ENCODE measurements at places on chromosomes 16 and 17. TPM values are rescaled to one million over a fixed set of nuclear protein-coding genes. Genes with fewer than 3 reads are reported as not detected.

Gene CDRT15L2
- not detected for polyA plus RNA-seq

Gene TMIGD1
- polyA plus RNA-seq = not detected

Gene MPO
- polyA plus RNA-seq = not detected

Gene PIGW
- polyA plus RNA-seq = 18.8 TPM

Gene KRT33B
- polyA plus RNA-seq = not detected

Gene CES4A
- polyA plus RNA-seq = 1.6 TPM

Gene HAGHL
- polyA plus RNA-seq = 6.4 TPM

Gene ZMYND15
- polyA plus RNA-seq = not detected

Gene SPN
- polyA plus RNA-seq = 632 TPM

Gene KRT32
- not detected for polyA plus RNA-seq

- no peak overlapping the region for H3K27ac ChIP-seq
- no peaks in the 10 kb centered on the region for H3K36me3 ChIP-seq
- DNase-seq = no peak
These were observed 427.1 kb downstream of the GRIN2A start for GRCh38 chr16:9755081-9755480.

GRCh38 chr17:68812876-68813584 lies 142.2 kb downstream of the ABCA8 start:
- no peak overlapping the region for H3K4me3 ChIP-seq
- H3K27me3 ChIP-seq = peaks cover 7% of the 10 kb centered on the region
- H3K36me3 ChIP-seq = no peaks in the 10 kb centered on the region
- no peak for DNase-seq
- H3K27ac ChIP-seq = no peak overlapping the region

DNA sequence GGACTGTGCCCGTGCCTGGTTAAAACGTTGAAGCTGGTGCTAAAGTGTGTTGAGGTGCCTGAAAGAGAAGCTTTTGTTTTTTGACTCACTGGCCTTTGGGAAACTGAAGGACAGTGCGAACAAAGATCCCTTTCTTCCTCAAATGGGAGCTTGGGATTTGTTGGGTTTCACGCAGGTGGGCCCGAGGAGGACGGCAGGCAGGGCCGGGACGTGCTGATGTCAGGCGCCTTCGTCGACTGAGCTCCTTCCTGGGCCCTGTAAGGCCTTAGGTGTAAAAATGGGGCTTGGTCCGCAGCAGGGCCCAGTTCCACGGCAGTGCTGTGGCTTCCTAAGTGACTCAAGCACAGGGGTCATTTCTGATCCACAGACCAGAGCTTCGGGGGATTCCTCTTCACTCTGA lies 106.9 kb downstream of the BANP start:
- DNase-seq = no peak
- no peaks in the 10 kb centered on the region for H3K36me3 ChIP-seq

DNA sequence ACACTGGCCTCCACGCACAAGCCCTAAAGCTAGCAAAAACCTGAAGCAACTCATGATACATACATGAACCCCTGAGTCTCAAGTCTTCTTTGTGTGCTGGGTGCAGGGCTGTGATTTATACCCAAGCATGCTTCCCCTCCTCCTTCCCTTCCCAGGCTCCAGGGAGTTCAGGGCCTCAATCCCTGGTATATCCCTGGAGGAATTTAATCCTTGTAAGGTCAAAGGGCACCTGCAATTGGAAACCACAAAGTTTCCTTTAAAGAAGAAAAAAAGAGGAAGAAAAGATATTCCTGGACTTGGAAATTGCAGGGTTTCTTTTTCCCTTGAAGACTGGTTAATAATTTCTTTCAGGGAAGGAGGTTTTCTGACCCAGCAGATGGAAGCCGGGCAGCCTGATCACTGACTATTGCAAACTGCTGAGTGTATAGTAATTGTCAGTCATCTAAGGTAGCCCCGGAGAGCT lies 182.3 kb downstream of the AATF start:
- no peak overlapping the region for H3K27ac ChIP-seq
- peaks cover 7% of the 10 kb centered on the region for H3K36me3 ChIP-seq
- H3K4me3 ChIP-seq = no peak overlapping the region
- no peaks in the 10 kb centered on the region for H3K27me3 ChIP-seq

DNA sequence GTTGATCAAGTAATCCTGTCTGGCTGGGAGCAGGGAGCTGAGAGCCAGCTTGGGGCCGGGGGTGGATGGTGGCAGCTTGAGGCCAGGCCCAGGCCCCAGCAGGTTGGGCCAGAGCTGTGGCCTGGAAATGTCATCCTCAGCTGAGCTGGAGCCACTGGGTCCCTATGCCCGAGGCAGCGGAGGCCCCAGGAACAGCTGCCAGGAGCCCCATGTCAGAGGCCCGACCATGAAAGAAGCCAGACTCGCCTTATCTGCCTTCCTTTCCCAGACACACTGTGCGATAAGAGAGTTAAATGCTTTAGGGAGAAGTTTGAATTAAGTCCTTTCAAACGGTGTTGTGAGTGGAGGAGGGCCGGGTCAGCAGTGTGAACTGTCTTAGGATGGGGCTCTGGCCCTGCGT lies 3.5 kb downstream of the SMTNL2 start:
- no peaks in the 10 kb centered on the region for H3K36me3 ChIP-seq
- no peak overlapping the region for H3K27ac ChIP-seq
- H3K27me3 ChIP-seq = peaks cover 5% of the 10 kb centered on the region
- H3K4me3 ChIP-seq = no peak overlapping the region
- H3K4me1 ChIP-seq = no peaks in the 10 kb centered on the region

DNA sequence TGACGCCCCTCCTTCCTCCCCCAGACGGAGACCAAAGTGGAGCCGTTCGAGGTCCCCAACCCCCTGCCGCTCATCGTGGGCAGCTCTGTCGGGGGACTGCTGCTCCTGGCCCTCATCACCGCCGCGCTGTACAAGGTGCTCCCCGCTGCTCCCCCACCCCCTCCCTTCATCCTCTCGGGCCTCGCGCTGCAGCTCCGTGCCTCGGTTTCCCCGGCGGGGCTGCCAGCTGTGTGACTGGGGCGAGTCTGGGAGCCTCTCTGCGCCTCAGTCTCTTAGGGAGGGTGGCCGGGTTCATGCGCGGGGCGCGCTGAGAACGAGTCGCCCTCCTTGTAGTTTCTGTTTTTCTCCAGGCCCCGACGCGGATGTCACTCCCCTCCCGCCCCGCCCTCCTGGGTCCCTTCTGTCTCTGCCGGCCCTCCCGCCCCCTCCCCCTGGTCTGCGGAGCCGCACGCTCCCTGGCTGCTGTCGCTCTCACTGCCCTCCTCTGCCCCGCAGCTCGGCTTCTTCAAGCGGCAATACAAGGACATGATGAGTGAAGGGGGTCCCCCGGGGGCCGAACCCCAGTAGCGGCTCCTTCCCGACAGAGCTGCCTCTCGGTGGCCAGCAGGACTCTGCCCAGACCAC lies 23.7 kb upstream of the ITGAX start:
- peaks cover 1% of the 10 kb centered on the region for H3K27me3 ChIP-seq
- H3K4me1 ChIP-seq = peaks cover 53% of the 10 kb centered on the region
- peak overlapping the region; percentile 81 for H3K4me3 ChIP-seq
- DNase-seq = peak; percentile 25

DNA sequence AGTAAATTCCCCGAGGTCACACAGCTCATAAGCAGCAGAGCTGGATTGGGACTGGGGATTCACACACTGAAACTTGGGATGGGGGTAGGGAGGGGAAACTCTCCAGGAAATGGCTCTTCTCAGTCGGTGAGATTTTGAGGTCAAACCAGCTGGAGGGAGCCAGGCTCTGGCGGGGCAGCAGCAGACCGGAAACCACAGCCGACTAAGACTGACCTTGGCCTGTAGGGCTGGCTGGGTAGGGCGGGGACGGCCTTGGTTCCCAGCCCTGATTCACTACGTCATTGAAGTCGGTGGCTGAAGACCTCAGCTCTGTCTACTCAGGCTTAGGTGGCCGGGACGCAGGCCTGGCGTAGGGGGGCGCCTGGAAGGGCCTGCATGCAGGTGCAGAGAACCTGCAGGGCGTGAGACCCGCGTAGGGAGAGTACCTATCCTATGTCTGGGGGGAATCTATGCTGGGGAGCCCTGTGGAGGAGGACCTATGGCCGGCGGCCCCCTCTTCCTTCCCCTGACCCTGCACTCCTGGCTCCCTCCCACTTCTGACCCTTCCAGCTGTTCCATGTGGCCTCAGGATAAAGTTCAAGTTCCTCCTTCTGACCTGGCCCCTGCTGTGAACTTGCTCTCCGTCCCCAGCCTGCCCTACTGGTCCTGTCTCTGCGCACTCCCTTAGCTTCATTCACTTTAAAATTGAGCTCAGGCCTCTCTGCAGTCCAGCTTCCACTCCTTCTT lies 11.9 kb upstream of the SLC4A1 start:
- H3K27me3 ChIP-seq = peaks cover 6% of the 10 kb centered on the region
- peak overlapping the region; percentile 46 for H3K4me3 ChIP-seq
- H3K4me1 ChIP-seq = peaks cover 22% of the 10 kb centered on the region
- peak; percentile 73 for DNase-seq
- no peaks in the 10 kb centered on the region for H3K36me3 ChIP-seq

- H3K4me3 ChIP-seq = no peak overlapping the region
- H3K27me3 ChIP-seq = peaks cover 2% of the 10 kb centered on the region
- no peaks in the 10 kb centered on the region for H3K4me1 ChIP-seq
- no peaks in the 10 kb centered on the region for H3K36me3 ChIP-seq
- H3K27ac ChIP-seq = no peak overlapping the region
- DNase-seq = no peak
These were observed 88.6 kb downstream of the AMFR start for GRCh38 chr16:56336711-56337110.

DNA sequence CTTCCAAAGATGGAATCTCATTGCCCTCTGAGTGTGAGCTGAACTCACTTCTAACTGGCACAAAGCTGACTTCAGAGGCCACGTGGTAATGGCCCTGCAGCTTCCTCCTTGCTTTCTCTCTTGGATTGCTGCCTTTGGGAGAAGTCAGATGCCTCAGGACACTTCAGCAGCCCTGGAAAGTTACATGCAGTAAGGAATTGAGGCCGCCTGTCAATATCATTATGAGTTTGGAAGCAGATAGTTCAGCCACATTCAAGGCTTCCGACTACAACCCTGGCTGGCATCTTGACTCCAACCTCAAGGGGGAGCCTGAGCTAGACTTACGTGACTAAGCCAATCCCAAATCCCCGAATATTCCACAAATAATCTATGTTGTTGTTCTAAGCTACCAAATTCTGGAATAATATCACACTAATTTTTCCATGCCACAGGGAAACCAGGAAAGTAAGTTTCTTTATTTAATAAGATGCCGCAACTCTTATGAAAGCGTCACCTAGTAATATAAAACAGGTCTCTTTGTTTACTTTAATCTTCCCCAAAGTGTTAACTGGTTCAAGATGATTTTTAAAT lies 13.6 kb downstream of the CEP20 start:
- H3K27ac ChIP-seq = no peak overlapping the region
- DNase-seq = no peak
- H3K4me1 ChIP-seq = peaks cover 3% of the 10 kb centered on the region
- no peaks in the 10 kb centered on the region for H3K27me3 ChIP-seq
- peaks cover 13% of the 10 kb centered on the region for H3K36me3 ChIP-seq

DNA sequence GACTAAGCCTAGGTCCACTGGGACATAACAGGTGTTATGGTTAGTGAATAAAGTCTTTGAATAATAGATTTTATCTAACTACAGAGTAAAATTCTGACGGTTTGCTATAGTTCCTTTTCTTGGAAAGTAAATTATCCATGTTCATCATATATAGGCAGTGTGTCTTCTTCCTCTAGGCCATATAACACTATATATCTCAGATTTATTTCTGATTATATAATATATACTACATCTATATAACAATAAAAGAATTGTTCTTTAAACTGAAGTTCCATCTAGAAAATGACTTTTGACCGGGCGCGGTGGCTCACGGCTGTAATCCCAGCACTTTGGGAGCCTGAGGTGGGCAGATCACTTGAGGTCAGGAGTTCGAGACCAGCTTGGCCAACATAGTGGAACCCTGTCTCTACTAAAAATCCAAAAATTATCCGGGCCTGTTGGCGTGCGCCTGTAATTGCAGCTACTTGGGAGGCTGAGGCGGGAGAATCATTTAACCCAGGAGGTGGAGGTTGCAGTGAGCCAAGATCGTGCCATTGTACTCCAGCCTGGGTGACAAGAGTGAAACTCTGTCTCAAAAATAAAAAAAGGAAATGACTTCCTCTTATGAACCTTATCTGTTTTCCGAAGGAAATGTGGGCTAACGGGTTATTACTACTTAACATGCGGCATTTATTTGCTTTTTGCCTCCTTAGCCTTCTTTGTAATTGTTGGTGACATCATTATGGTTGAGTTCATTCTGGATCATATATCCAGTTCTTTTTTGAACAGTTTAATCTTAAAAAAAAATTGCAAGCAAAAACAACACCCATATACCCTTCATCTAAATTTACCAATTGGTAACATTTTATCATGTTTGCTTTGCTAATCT lies 29.2 kb downstream of the NOL11 start:
- no peak for DNase-seq
- H3K27me3 ChIP-seq = no peaks in the 10 kb centered on the region
- peaks cover 11% of the 10 kb centered on the region for H3K36me3 ChIP-seq
- H3K4me3 ChIP-seq = no peak overlapping the region
- H3K4me1 ChIP-seq = no peaks in the 10 kb centered on the region

GRCh38 chr16:56190048-56190676 lies 1.1 kb upstream of the GNAO1 start:
- H3K4me3 ChIP-seq = peak overlapping the region; percentile 86
- H3K27me3 ChIP-seq = peaks cover 17% of the 10 kb centered on the region
- H3K4me1 ChIP-seq = peaks cover 26% of the 10 kb centered on the region
- no peak overlapping the region for H3K27ac ChIP-seq
- no peaks in the 10 kb centered on the region for H3K36me3 ChIP-seq

DNA sequence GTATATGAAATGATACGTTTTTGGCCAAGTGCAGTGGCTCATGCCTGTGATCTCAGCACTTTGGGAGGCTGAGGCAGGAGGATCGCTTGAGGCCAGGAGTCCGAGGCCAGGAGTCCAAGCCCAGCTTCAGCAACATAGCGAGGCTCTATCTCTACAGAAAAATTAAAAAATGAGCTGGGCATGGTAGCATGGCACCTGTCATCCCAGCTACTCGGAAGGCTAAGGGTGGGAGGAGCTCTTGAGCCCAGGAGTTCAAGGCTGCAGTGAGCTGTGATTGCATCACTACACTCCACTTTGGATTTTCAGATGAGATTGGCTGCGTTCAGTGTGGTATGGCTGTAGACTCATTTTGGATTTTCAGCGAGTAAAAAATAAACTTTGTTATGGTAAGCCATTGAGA lies 112.4 kb downstream of the DNAH3 start:
- no peak overlapping the region for H3K4me3 ChIP-seq
- H3K27me3 ChIP-seq = no peaks in the 10 kb centered on the region
